ENCODE measurements at places on chromosomes 2 and 18. TPM values are rescaled to one million over a fixed set of nuclear protein-coding genes. Genes with fewer than 3 reads are reported as not detected.

The ABCG5 gene
- 46.1 TPM for total RNA-seq

The REG3G gene
- total RNA-seq, result not detected

The SLC8A1 gene
- 8.4 TPM for total RNA-seq

The WIPF1 gene
- 5.0 TPM for total RNA-seq

The SLC9A4 gene
- total RNA-seq, result not detected

The PREB gene
- total RNA-seq, result 102 TPM

The SCYGR4 gene
- not detected for total RNA-seq

The EVX2 gene
- not detected for total RNA-seq

The GPAT2 gene
- not detected for total RNA-seq

DNA sequence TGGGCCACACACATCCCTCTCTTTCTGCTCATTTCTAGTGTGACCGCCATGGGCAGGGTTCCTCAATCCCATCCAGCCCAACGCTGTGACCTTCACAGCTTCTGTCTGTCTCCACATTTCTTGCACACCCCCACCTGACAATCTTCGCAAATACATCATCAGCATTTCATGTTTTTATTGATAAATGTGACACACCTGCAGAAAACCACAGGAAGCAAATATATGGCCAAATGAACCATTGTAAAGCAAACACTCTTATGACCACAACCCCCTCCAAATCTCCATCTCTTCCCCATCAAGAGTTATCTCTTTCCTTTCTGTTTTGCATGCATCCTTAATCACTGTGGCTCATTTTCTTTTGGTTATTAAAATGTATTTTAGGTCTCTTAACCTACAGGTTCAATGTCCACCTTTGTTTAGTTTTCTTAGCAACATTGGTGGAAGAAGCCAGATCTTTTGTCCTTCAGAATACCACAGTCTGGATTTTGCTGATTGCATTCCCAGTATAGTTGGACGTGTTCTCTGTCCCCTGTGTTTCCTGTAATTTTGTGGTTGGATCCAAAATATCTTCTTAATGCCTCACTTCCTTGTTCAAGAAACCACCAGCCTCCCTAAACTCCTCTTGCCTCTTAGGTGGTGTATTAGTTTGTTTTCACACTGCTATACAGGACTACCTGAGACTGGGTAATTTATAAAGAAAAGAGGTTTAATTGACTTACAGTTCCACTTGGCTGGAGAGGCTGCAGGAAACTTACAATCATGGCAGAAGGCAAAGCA is 9.8 kb upstream of the NCK2 start:
- DNase-seq, result no peak

DNA sequence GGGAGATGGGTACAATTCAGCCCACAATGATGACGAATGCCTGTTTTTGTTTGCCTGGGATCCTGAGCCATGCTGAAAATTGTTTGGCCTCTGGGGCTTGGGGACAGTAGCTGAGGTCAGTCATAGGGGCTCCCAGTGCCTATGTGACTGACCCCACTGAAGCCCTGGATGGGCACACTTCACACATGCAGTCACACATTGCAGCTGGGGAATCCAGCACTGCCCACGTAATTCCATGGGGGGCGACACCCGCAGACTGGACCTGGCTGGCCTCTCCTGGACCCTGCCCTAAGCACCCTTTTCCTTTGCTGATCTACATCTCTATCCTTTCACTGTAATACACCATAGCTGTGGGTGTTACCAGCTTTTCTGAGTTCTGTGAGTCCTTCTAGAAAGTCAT is 295.2 kb upstream of the HS6ST1 start:
- DNase-seq, result no peak

DNA sequence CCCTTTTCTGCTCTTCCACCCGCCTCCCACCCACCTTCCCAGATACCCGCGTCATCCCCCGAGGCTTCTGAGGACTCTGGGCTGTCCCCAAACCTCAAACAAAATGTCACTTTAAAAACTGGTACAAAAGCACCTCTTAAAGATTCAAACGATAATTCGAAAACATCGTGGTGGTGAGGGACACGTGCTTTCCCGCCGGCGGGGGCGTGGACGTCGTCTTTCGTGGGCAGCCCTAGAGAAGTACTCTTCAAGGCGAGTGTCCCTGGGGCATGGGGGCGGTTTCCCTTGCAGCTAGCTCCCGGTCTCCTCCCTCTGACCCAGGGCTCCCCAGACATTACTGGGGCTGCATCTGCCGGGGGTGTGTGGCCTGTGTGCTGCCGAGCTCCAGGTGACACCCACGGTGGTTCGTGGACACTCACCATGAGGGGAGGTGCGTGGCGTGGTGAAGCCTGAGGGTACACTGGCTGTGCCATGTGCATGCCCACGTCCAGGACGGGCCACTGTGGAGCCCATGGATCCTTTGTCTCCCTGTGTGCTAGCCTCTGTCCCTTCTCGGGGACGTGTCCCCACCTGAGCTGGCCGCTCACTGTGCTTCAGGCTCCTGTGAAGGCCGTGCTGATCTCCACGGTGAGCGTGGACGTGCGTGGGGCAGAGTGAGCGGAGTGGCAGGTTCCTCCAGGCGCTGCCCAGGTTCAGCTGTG is 117.8 kb downstream of the NFATC1 start:
- DNase-seq, result no peak

DNA sequence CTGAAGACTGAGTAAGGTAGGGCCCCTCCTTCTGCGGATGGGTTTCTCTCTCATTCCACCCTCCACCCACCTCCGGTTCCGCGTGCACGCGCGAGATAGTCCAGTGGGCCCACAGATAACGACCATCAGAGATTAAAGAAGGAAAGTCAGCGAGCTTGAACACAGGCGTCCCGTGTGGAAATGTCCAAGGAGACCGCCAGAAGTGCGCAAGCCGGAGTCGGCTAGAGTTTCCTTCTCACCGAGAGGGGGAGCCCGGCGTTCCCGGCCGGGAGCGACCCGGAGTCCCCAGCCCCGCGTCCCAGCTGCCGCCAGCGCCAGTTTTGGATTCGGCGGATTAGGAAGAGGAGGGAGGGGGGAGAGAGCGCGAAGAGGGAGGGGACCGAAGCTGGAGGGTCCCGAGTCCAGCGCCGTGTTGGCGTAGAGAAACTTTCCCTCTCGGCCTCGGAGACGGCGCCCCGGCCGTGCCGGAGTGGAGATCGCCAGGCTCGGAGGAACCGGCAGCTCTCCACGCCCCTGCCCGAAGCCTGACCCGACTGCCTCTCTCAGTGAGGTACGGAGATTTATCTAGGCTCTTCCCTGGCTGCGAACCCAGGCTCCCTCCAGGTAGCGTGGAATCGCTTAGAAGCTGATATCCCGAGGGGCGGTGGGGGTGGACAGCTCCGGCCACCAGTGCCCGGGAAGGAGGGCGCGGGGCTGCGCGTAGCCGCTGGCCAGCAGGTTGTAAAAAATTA is at the start of gene GULP1:
TSS of gene GULP1 (plus strand) at position 258 of the 731 bp plus-strand sequence. CDS start 185,829 bp downstream, outside the sequence.
- peak; percentile 68 for DNase-seq

- DNase-seq, result no peak
These were observed 22.7 kb upstream of the NFATC1 start for GRCh38 chr18:79372991-79373390.

DNA sequence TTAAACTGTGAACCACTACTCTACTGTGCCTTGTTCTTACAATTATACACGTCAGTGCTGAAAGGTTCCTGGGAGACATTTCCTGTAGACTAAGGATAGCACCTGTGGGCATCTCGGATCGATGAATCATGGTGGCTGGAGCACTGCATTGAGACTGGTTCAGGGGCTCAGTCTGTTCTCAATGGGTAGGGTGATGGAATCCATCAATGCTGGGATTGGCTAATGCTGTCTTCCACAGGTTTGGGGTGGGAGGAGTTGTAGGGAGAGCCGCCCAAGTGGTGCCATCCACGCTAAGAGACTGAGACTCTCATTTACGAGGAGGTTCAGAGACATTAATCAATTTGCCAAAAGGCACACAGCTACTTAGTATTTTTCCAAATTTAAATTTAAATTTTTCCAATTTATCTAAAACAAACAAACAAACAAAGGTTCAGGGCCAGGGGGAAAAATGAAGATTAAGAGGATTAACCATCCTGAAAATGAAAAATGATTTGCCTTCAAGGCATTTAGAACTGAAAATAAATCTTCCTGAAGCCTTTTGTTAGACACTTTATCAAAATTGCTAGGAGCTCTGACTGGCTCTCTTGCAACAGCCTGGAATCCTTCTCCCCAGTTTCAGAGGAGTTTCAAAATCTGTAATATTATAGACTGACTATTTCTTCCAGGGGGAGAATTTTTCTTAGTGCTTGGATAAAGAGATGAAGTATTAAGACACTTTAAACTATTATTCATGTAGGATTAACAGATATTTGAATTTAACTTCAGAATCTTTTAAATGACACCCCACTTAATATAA is 359.2 kb downstream of the TGIF1 start:
- no peak for DNase-seq

GRCh38 chr2:191724015-191724414 is 46.1 kb downstream of the NABP1 start:
- no peak for DNase-seq

- no peak for DNase-seq
These were observed 65.1 kb upstream of the RPRM start for GRCh38 chr2:153543635-153544071.

- no peak for DNase-seq
These were observed 6.8 kb upstream of the NEU2 start for GRCh38 chr2:233025706-233026105.

DNA sequence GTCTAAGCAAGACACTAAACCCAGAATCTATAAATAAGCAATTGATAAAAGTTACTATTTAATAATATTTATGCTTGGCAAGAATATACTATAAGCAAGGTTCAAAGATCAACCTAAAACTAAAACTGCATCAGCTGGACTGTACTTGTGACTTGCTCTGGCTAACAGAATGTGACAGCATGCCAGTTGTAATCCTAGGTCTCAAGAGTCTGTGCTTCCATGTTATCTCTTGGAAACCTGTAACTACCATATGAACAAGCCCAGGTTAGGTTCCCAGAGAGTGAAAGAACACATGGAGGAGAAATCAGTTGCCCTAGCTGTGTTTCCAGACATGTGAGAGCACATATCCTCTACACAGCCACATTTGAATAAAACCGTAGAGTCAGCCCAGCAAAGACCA is 297.4 kb downstream of the CDH2 start:
- no peak for DNase-seq

DNA sequence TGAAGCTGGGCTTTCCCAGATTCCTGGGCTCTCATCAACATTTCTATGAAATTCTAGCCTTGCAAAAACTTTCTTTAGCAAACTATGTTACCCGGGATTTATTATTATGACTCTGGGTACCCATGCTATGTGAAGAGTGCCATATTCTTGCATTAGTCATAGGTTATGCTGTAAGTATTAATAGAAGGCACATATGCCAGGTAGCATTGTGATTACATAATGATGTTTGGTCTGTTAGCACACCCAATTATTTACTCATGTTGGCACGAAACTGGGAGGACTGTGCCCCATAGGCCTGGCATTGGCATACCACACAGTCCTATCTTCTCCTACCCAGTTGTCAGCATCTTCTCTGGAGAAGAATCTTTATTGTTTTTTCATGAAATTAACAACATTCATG is 171.0 kb downstream of the SLC4A3 start:
- DNase-seq, result peak; percentile 51

DNA sequence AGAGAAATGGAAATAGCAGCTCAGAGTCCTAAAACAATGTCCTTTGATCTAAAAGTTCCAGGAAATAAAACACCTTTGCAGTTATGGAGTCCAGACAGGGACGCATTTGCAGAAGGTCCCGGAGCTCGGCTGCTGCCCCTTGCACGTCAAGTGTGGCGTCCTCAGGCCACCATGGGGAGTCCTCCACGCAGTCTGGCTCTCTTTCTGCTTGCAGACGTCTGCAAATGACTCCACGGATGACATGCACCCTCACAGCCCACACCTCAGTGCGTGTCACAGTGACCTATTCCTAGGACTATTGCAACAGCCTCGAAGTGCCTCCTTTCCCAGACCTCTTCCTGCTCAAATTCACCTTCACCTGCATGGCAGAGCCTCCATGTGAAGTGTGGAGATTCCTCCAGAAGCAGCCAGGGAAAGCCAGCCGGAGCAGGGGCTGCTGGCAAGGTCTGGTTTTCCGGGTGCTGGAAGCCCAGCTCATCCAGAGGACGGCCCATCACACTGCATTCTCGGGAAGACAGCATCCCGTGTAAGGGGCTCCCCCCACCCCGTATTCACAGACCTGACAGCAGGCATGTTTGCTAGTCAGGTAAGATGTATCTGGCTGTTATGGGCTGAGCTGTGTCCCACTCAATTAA is 137.7 kb downstream of the ASB1 start:
- DNase-seq, result no peak

GRCh38 chr2:194742706-194743105 is 914.3 kb upstream of the SLC39A10 start:
- no peak for DNase-seq

DNA sequence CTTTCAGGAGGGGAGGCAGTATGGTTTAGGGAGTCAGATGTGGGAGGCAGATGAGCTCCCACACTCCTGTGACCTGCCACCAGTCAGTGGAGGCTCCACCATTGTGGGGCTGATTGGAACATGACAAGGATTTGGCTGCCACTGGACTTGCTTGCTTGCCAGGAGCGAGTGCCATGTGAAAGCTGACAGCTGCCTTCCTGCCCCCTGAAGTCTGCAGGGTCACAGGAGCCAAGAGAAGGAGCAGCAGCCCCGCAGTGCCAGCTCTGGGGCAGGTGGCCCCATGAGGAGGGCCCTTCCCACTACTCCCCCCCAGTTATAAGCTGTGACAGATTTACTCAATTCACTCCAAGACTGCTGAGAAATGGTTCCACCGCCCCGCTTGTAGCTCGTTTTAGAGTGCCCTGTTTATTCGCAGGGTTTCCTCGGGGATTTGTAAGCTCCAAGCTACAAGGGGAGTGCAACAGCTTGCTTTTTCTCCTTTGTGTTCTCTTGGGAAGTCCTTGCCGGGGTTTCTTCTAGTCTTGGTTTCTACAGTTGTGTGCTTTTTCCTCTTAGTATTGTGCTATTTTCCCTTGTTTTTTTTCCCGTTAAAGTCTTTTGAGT is 414.3 kb downstream of the MEIS1 start:
- DNase-seq, result no peak

DNA sequence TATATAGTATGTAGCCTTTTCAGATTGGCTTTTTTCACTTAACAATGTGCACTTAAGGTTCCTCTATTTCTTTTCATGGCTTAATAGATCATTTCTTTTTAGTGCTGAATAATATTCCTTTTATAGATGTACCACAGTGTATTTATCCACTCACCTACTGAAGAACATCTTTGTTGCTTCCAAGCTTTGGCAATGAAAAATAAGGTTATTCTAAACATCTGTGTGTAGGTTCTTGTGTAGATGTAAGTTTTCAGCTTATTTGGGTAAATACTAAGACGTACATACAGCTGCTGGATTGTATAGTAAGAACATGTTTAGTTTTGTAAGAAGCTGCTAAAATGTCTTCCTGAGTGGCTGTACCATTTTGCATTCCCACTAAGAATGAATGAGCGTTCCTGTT is 68.3 kb upstream of the RASGRP3 start:
- DNase-seq, result no peak

DNA sequence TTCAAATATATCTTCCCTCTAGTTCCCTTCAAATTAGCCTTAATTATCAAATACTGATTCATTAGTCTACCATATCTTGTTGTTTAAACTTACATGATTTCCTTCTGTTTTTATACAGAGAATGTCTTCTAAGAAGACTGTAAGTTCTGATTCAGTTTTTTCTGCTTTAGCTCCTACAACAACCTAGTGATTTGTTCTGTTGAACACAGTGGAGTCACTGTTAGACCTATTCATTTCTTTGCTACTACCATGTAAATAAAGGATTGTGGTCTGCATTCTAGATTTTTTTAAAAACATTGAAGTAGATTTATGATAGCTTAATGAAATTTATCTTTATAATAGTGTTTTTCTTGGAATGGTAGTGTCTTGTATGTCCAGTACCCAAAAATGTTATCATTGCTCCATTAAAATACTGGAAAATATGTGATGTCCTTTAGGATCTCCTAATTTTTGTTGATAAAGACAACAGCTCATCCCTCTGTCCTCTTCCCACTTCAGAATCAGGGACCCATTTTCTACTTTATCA is 146.4 kb downstream of the MBD5 start:
- DNase-seq, result no peak
